ENCODE measurements at places on chromosomes 2 and 18.

DNA sequence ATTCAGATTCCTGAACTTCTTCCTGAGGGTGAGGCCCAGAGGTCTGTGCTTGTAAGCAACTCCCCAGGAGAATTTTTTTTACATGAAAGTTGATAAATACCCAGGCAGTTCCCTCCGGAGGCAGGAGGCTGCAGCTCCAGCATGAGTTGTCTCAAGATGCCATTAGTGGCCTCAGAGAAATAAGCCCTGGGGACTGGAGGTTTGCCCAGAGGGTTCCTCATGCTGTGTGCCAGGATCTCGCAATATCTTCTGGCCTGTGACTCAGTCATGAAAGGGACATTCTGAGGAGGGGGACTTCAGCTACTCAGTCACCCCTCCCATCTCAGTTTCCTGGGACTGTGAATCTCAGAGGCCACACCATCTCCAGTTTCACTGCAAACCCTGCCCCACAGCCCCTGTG is 49.9 kb downstream of the LYPD1 start:
- no peak for DNase-seq

GRCh38 chr2:178152033-178152432 is 39.8 kb downstream of the RBM45 start:
- no peak for DNase-seq

DNA sequence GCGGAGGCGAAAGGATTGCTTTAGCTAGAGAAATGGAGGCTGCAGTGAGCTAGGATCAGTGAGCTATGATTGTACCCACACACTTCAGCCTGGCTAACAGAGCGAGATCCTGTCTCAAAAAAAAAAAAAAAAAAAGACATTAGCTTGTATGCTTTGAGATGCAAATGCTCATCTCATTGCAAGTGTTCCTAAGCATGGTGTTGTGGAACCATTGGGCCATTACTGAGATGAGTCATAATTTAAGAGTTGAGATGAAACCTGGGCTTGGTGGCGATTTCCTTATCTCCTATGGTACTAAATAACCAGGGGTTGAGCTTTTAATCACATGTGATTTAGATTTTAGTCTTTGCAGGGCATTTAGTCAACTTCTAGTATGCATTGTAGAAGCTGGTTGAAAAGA is 2.2 kb downstream of the PLEKHA3 start:
- no peak for DNase-seq

GRCh38 chr2:234374150-234374508 is 122.8 kb downstream of the ARL4C start:
- no peak for DNase-seq

DNA sequence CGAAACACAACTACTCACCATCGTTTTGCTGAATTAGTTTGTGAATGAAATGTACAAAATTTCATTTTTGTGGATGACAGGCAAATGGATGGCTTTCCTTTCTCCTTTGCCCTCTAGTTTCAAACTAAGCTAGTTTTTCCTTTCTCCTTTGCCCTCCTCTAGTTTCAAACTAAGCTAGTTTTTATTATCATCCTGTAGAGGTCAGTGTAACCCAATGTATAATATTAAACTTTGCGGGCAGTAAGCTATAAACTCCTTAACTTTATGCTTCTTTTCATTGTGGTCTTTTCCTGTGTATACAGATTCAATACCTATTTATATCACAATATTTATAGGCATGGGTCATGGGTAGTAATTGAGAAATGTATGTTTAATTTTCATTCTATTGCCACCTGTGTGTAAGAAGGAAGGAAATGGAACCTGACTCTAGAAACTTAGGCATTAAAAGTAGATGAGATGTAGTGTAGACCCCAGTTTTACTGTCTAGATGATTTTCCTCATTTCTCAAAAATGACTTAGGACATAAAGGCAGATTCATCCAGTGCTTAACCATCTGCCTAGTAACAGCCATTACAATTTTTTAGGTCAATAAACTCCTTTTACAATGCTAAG is 58.1 kb downstream of the MAP3K19 start:
- DNase-seq: no peak
